ENCODE measurements at places on chromosomes 2 and 18. TPM values are rescaled to one million over a fixed set of nuclear protein-coding genes. Genes with fewer than 3 reads are reported as not detected.

The CD302 gene
- total RNA-seq: 0.55 TPM

The TDRD15 gene
- total RNA-seq: 0.14 TPM

DNA sequence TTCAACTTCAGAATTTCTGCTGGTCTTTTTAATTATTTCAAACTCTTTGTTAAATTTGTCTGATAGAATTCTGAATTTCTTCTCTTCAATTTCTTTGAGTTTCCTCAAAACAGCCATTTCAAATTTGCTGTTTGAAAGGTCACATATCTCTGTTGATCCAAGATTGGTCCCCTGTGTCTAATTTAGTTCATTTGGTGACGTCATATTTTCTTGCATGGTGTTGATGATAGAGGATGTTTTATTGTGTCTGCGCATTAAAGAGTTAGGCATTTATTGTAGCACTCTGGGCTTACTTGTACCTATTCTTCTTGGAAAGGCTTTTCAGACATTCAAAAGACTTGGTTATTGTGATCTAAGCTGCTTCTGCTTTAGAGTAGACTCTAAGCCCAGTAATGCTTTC lies 698.4 kb upstream of the LRRTM1 start:
- no peak overlapping the region for H3K27ac ChIP-seq
- DNase-seq: no peak

DNA sequence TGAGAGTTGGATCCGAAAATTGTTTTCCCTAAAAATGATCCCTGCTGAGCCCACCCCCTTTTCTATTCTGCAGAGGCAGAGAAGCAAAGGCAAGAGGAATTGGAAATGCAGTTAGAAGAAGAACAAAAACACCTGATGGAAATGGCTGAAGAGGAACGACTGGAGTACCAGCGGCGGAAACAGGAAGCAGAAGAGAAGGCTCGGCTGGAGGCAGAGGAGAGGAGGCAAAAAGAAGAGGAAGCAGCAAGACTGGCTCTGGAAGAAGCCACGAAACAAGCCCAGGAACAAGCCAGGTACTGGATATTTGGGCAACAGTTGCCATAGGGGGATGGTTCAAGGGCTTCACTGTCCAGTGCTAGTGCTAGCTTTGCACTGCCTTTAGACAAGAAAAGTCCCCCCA lies 41.7 kb downstream of the SUMO1 start:
- H3K27me3 ChIP-seq: peaks cover 8% of the 10 kb centered on the region
- no peak for DNase-seq

DNA sequence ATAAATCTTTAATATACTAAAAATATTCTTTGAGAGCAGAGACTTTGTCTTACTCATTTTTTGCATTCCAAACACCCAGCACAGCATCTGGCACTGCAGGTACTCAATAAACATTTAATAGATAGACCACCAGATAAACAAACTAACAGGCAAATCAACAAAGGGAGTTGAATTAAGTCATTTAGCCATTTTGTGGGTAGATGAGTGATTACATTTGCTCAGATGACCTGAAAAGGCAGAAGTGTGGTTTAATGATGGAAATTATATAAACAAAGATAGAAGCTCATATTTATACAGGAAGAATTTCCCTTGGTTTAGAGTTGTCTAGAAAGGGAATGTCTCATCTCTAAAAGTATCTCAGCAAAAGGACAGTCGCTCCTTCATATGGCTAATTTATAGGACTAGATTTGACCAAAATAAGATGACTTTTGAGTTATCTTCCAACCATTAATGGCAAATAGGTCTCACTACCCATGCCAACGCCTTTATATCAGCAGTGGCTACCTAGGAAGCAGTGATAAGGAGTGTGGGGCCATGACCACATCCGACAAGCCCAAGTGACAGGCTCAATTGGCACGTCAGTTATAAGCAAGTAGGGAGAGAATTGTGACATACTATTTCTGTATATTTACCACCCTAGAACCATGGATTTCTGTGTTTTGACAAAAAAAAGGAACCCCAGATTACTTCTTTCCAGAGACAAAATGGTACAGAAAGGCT lies 173.5 kb downstream of the ATAD2B start:
- H3K4me1 ChIP-seq: no peaks in the 10 kb centered on the region
- no peak overlapping the region for H3K27ac ChIP-seq
- no peak for DNase-seq
- no peak overlapping the region for H3K4me3 ChIP-seq
- H3K27me3 ChIP-seq: no peaks in the 10 kb centered on the region

DNA sequence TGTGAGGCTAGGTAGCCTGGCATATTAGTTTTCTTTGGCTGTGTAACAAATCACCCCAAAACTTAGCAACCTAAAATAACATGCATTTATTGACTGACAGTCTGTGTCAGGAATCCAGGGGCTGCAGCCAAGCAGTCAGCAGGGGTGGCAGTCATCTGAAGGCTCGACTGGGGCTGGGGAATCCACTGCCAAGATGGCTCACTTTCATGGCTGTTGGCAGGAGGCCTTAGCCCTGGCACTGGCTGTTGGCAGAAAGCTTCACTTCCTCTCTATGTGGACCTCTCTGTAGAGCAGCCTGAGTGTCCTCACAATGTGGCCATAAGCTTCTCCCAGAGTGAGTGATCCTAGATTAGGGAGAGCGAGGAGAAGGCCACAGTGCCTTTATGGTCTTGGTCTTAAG lies 78.0 kb downstream of the LTBP1 start:
- DNase-seq: no peak
- H3K36me3 ChIP-seq: no peaks in the 10 kb centered on the region
- H3K4me1 ChIP-seq: peaks cover 3% of the 10 kb centered on the region

The EPG5 gene
- 38.8 TPM for total RNA-seq

GRCh38 chr18:40877096-40877495 lies 1077.9 kb upstream of the PIK3C3 start:
- H3K4me1 ChIP-seq: no peaks in the 10 kb centered on the region
- DNase-seq: no peak

DNA sequence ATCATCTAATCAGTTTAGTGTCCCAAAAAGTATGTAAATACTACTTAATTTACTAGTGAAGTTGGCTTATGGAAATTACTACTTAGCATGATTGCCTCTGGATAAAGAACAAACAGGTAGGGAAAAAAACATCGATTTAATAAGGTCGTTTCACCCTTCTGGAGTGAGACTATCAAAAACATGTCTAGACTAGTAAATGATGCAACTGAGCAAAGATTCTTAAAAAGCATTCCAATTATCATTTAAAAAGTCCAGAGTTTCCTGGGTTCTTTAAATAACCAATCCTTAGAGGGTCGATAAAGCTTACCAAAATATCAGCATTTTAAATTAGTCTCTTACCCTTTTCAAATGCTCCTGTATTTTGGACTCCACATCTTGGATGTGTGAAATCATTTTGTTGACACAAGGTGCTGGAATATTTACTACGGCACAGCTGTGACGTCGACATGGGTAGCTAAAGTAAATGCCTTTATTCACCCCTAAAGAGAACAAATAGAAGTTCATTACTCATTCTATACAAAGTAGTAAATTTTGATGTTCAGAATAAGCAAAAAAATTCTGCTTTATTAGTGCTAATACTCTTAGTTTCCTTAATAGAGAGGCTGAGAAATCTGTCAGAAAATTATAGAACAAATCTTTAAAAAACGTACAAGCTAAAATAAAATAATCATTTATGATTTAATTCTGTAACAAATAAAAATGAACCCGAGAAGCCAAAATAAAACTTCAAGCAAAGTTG lies 70.6 kb downstream of the CCDC178 start:
- H3K36me3 ChIP-seq: no peaks in the 10 kb centered on the region
- DNase-seq: no peak
- H3K27ac ChIP-seq: no peak overlapping the region
- H3K4me1 ChIP-seq: no peaks in the 10 kb centered on the region

The MTCL1 gene
- 0.38 TPM for total RNA-seq

- H3K4me1 ChIP-seq: peaks cover 5% of the 10 kb centered on the region
- no peak overlapping the region for H3K27ac ChIP-seq
- peaks cover 3% of the 10 kb centered on the region for H3K27me3 ChIP-seq
- no peak overlapping the region for H3K4me3 ChIP-seq
- H3K36me3 ChIP-seq: no peaks in the 10 kb centered on the region
Observed at GRCh38 chr2:1824202-1824905, 80.0 kb upstream of the PXDN start.

The SCTR gene
- total RNA-seq: not detected

The DSG4 gene
- total RNA-seq: not detected

GRCh38 chr2:155309483-155309882 lies 611.0 kb downstream of the KCNJ3 start:
- H3K27me3 ChIP-seq: no peaks in the 10 kb centered on the region
- no peak overlapping the region for H3K4me3 ChIP-seq
- no peak for DNase-seq

- no peaks in the 10 kb centered on the region for H3K27me3 ChIP-seq
- H3K27ac ChIP-seq: no peak overlapping the region
- no peak overlapping the region for H3K4me3 ChIP-seq
- peaks cover 3% of the 10 kb centered on the region for H3K4me1 ChIP-seq
Observed at GRCh38 chr2:64661741-64662169, 8.0 kb upstream of the SERTAD2 start.

DNA sequence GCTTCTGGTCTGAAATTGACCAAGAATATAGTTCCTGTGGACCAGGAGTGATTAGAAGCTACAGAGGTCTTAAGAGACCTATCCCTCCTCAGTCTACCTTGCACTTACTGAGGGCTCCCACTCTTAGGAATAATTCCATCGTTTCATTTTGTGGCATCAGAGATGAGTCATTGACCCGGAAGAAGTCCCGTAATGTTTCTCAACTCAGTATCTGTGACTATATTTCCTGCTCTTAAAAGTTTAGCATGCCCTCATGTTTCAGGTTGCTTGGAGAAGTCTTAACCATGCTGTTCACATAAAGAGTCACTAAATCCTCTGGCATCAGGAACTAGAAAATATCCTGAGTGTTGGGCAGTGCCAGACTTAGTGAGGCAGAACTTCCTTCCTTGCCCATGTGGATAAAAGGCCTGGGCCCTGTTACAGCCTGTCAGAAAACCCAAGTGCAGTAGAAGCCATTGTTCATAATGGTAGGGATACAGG lies at the start of gene IL36A:
IL36A (plus strand) TSS at position 430 of the 480 bp plus-strand sequence. CDS start 413 bp downstream, outside the sequence.
- no peak within 1 kb of the TSS for H3K27ac ChIP-seq
- no peak for DNase-seq
- H3K36me3 ChIP-seq: peaks cover 17% of the 10 kb centered on the region
- no peaks in the 10 kb centered on the region for H3K4me1 ChIP-seq
- H3K4me3 ChIP-seq: no peak within 1 kb of the TSS

The TMEFF2 gene
- not detected for total RNA-seq

The FBXO15 gene
- total RNA-seq: not detected

- no peak overlapping the region for H3K27ac ChIP-seq
- H3K4me3 ChIP-seq: no peak overlapping the region
- H3K36me3 ChIP-seq: peaks cover 32% of the 10 kb centered on the region
- DNase-seq: no peak
- peaks cover 5% of the 10 kb centered on the region for H3K4me1 ChIP-seq
- H3K27me3 ChIP-seq: no peaks in the 10 kb centered on the region
Observed at GRCh38 chr2:53708988-53709387, 58.6 kb upstream of the CHAC2 start.

GRCh38 chr2:28678944-28679343 lies 72.7 kb upstream of the PPP1CB start:
- H3K27ac ChIP-seq: peak overlapping the region; percentile 99
- H3K36me3 ChIP-seq: no peaks in the 10 kb centered on the region
- peaks cover 52% of the 10 kb centered on the region for H3K4me1 ChIP-seq
- DNase-seq: no peak
- H3K27me3 ChIP-seq: no peaks in the 10 kb centered on the region

DNA sequence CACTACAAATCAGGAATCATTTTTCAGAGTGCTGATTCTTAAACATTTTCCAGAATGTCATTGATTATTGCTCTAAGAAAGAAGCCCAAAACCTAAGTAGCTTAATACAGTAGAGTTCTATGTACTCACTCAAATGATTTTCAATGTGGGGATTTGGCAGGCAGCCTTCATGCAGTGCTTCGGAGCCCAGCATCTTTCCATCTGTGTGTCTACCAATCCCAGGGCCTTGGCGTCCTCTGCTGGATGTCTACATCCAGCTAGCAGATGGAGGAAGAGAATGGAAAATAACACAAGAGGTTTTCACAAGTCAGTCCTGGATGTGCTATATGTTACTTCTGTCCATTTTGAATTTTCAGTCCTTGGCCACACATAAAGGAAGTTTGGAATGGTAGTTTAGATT lies 151.8 kb downstream of the RDH14 start:
- no peaks in the 10 kb centered on the region for H3K36me3 ChIP-seq
- no peak overlapping the region for H3K27ac ChIP-seq
- H3K4me3 ChIP-seq: no peak overlapping the region
- H3K27me3 ChIP-seq: peaks cover 6% of the 10 kb centered on the region
- no peak for DNase-seq

DNA sequence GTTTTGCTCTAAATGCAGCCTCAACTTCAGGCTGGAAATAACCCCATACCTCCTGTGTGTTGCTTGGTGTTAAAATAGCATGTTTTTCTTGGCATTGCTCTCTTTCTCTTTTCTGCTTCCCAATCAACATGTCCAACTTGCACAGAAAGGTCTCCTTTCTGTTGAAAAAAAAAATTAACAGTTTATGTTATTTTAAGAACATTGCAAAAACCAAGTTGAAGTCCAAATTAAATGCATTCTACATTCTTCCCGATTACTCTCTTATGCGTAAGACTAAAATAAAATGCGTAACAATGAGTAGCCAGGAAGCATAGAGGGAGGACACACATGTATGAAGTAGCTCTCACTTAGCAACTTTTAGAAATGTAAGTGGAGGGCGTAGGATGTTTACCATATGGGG lies 1406.1 kb upstream of the NXPH2 start:
- H3K4me1 ChIP-seq: no peaks in the 10 kb centered on the region
- no peaks in the 10 kb centered on the region for H3K36me3 ChIP-seq
- H3K27ac ChIP-seq: no peak overlapping the region

- no peak overlapping the region for H3K4me3 ChIP-seq
- no peak for DNase-seq
- no peak overlapping the region for H3K27ac ChIP-seq
- no peaks in the 10 kb centered on the region for H3K4me1 ChIP-seq
- H3K36me3 ChIP-seq: no peaks in the 10 kb centered on the region
Observed at GRCh38 chr18:32333781-32334180, 136.9 kb downstream of the GAREM1 start.

- no peaks in the 10 kb centered on the region for H3K27me3 ChIP-seq
- DNase-seq: no peak
- peak overlapping the region; percentile 81 for H3K27ac ChIP-seq
Observed at GRCh38 chr2:43128559-43128955, 97.8 kb downstream of the ZFP36L2 start.
